Posterior vena cava (tissue), 2 donors: ENCODE measurements at places on chromosomes 5 and 9.

DNA sequence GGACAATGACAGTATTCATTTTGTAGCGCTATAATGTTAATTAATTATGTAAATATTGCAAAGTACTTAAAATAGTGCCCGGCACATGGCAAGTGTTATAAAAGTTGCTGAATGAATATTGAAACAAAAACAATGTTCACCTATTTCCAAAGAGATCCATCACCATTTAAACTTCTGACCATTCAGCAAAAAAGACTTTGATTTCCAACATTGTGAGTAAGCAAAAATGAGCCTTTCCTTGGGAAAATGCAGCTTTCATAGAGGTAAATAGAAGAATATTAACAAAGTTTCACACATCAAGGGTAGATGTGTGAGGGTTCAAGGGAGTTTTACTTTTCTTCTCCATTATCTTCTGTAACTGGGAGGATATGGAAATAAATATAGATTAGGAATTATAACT, 1089.4 kb upstream of the C9orf72 start:
- no peak for DNase-seq

DNA sequence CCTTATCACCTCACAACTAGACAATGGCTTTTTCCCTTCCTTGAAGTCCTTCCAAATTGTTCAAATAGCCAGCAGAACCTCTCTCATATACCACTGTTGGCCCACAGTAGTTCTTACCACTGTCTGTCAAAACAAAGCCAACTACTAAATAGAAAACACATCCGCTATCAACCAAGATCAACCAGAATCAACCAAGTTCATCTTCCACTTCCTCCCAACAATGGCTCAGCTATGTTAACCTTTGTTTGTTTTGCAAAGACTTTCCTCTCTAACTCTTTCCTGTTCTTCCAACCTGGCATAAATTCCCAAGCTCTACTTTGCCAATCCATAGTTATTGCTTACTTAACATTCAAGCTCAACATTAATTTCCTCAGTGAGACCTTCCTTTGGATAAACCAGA, 15.2 kb downstream of the ELL2 start:
- DNase-seq, result no peak

GRCh38 chr5:124746916-124747790, 714 bp upstream of the ZNF608 start:
- peak; percentile 90 for DNase-seq

GRCh38 chr9:69386651-69387050, 61.6 kb downstream of the ENTREP1 start:
- DNase-seq, result no peak

GRCh38 chr5:135608361-135608760, 29.6 kb upstream of the CXCL14 start:
- DNase-seq, result no peak

GRCh38 chr5:61440596-61440995, 108.5 kb downstream of the ZSWIM6 start:
- DNase-seq, result no peak

DNA sequence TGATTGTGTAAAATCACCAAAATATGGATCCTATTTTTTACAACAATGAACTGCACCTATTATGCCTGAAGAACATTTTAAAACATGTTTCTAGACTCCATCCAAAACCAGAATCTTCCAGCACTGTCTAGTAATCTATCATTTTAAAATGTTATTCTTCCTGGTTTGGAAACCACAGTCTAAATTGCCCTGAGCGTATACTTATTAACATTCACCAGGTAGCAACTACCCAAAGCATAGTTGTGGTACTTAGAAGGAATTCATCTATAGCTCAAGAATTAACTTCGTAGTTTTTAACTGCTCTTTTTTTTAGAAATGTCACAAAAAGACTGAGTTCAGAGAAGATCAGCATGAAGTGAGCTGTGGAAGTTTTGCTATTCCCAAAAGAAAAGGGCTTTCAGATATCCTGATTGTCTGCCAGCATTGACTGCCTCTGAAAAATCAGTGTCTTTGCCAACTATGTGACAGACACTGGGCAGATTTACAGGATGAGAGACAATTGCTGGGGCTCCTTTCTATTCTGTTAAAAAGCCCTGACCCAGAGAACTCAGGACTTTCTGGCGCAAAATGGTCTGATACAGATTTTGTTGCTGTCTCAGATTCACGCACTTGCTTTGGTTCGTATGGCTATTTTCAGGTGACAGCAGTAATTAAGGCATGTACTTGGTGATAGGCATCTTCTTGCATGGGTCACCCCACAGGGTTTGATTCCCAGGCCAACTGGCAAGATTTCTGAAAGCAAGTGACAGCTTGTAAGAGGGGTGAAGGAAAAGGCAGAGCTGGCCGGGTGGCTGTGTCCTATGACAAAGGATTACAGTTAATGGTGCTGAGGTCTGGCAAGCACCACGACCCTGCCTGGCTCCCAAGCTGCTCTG, 152.5 kb upstream of the RAI14 start:
- no peak for DNase-seq
